ENCODE measurements at places on chromosomes 3 and 15. TPM values are rescaled to one million over a fixed set of nuclear protein-coding genes. Genes with fewer than 3 reads are reported as not detected.

DNA sequence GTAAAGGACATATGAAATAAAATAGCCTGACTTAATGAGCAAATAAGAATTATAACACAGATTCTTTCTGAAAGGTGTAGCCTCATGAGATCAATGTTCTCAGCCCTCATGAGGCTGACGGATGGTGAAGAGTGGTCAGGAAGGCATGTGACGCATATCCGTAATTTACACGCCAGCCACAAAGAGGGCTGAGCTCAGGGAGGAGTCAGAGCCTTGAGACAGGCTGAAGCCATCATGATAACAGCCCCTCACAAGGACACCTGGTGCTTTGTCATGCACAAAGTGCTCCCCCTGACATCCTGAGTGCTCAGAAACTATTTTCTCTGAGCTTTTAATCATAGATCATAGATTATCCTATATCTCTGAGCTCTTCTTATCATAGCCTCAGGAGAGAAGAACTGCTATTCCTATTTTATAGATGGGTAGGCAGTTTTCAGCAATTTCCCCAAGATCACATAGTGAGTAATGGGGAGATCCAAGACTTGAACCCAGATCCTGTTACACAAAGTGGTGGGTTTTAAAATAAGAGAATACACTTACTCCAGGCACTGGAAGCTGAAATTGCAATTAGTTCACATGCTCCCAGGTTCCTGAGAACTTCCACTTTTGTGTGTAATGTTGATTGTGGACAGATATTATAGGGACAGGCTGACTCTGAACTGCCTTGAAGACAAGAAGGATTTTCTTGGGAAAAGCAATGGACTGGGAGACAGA, 267.1 kb downstream of the RPLP1 start:
- no peak for DNase-seq

- DNase-seq: peak; percentile 42
Measured at GRCh38 chr3:86990012-86990733, 776 bp downstream of the VGLL3 start.

GRCh38 chr3:127689266-127689860, 16.6 kb downstream of the ABTB1 start:
- no peak for DNase-seq

- no peak for DNase-seq
Measured at GRCh38 chr3:194395778-194396538, 3.1 kb downstream of the GP5 start.

GRCh38 chr3:31670136-31670535, 137.4 kb downstream of the STT3B start:
- no peak for DNase-seq

GRCh38 chr3:111277226-111277625, 205.6 kb downstream of the NECTIN3 start:
- DNase-seq: no peak

- no peak for DNase-seq
Measured at GRCh38 chr3:184526088-184526433, 35.5 kb upstream of the EPHB3 start.

Gene ZNF774
- total RNA-seq: 10.5 TPM

Gene LRRC49
- 9.8 TPM for total RNA-seq

Gene RUBCN
- 32.2 TPM for total RNA-seq

Measured in prostate gland (tissue), 2 donors.